ENCODE measurements at places on chromosomes 11 and 22.
A peak's percentile ranks its signal among the peaks of the same experiment; 100 is the strongest.

DNA sequence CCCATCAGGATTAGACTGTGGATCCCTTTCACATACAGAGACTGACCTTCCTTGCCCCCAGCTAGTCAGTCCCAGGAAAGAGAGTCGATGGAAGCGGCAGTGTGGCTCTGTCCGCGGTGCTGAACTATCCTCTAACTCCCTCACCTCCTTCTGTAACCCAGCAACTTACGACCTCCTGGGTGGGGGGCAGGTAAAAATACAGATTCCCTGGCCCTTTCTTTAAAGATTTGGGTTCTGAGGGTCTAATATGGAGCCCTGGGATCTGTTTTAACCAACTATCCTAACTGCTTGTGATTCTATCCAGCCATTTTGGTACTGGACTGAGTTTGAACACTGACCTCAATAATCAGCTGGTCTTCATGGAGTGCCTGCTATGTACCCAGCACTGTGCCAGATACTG, 23.2 kb downstream of the MFNG start:
- DNase-seq = no peak

GRCh38 chr22:19149047-19149883, 827 bp downstream of the GSC2 start:
- DNase-seq = no peak

DNA sequence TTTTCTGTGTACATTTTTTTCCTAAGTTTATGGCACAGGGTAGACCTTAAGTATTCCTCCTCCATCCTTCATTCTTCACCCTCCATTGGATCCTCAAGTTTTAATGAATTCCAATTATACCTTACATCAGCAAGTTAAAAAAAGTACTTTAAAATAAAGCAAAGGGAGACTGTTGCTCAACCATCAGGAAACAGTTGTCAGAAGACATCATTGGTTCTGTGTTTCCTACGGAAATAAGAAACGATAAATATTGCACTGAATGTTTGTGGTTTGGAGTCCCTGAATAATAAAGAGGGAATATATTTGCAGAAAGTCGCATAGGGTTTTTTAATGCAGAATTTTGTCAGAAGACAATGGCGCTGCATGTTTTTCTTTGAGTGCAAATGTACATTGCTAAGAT, 28.1 kb upstream of the LDHA start:
- DNase-seq = no peak

DNA sequence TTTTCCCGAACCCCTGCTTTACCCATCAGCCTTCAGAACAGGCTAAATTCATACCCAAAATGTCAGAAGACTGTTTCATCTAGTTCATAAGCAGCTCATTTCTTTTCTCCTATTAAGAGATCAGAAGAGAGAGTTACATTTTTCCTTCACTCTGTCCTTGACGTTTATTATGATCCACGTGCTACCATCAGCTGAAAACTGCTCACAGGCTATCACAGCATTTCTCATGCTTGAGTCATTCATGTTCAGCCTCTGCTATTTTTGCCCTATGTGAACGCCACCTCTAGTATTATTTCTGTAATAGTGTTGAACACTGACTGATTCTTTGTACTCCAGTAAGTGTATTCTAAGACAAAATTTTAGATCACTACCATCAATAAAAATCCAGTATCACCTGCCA, 51.9 kb downstream of the SLC1A2 start:
- no peak for DNase-seq

DNA sequence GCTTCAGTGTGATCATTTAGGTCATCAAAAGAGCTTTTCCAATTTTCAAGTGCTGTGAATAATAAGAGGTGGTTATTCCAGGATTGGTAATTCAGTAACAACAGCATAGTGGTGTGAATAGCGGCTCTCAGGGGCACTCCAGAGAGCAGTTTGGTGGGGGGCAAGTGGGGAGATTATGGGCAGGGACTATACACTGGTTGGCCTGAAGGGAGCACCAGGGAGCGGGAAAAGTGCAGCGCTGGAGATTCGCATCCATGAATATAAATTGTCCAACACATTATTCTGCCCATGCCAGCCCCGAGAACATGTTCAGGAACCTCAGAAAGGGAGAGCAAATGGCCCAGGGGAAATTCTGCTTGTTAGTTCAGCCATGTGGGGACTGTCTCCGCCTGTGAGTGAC, 37.9 kb downstream of the OR6Q1 start:
- no peak for DNase-seq

DNA sequence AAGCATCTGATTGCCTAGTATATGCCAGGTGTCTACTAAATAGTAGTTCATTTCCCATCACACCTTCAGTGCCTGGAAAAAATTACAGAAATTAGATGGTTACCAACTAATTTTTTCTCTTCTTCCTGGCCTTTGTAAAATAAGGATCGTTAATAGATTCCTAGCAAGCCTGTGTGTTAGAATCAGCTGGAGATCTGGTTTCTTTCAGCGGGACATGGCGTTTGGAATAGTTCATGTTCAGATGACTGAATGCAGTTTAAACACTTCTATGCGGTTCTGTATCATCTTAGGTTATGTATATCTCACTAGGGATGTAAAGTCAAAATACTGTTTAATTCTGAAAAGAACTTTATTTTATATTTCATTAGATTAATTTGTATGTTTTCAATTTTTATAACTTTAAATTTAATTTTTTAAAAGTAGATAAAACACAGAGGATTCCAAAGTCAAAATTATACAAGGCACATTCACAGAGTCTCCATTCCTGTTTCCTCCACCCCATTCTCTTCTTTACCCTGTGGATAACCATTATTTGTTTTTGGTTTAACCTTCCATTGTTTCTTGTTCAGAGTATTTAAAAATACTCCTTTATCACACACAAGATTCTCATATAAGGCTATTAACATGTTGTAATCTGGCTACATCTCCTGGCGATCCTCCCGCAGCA, 132.8 kb downstream of the ATXN10 start:
- DNase-seq = no peak

DNA sequence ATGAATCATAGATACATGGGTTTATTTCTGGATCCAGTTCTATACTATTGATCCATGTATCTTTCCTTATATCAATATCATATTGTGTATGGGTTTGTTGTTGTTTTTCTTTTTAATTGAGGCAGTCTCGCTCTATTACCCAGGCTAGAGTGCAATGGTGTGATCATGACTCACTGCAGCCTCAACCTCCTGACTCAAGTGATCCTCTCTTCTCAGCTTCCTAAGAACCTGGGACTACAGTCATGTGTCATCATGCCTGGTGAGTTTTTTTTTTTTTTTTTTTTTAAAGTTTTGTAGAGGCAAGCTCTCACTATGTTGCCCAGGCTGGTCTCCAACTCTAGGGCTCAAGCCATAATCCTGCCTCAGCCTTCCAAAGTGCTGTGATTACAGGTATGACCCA, 1589.4 kb upstream of the TENM4 start:
- no peak for DNase-seq

DNA sequence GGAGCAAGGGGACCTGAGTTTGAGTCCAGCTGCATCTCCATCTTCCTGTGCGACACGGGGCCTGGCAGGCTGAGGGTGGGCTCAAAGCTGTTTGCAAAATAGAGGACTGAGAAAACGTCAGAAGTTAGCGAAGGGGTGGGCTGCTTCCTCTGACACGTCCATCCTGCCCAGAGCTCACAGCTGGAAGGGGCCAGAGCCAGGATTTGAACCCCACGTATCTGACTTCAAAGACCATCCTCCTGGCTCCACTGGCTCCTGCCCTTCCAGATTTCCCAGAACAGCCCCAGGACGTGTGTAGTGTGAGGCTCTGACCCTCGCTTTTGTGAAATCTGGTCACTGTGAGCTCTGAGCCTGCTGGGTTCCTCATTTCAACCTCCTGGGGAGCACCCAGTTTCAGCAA, 56.3 kb downstream of the CD82 start:
- DNase-seq = no peak

DNA sequence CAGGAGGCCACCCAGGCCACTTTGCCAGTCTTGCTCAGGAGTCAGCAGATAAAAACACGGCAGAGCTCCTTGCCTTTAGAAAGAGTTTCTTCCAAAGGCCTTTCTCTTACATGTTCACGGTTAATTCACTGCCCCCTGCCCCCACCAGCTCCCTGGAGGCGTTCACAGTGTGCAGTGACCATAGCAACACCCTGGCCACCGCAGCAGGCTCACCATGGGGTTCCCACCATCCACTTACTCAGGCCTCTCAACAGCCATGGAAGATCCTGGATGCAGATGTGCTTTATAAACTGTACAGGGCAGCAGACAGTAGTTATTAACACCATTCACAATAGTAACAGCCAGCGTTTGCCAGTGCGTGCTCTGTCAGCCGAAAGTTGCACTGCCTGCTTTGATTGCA, 10.6 kb upstream of the MYO7A start:
- no peak for DNase-seq

DNA sequence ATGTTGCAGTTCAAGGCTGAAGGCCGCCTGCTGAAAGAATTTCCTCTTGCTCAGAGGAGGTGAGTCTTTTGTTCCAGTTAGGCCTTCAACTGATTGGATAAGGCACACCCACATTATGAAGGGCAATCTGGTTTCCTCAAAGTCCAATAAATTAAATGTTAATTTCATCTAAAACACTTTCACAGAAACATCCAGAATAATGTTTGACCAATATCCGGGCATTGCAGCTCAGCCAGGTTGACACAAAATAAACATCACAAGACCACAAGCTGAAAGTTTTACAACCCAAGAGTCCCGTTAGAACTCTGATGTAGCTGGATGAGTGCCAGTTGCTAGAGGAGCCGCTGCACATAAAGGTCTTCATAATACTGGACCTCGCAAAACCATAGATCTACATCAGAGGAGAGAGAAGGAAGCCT, 64.9 kb upstream of the EED start:
- DNase-seq = no peak

DNA sequence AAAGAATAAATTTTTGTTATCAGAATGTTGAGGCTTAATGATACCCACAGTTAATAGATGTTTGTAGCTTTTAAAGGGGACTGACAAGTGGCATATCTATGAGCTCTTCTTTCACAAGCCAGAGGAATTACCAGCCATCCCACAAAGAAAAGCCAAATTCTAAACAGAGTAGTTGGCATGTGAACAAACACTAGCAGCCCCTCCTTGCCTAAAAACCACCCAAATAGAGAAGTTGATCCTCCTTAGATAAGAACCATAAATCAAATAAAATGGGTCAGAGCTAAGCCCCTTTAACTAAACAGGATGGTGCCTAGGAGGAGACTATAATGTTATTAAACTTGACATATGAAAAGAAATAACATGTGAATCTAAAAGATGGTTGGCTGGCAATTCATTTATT, 11.4 kb downstream of the LPXN start:
- DNase-seq = no peak

- DNase-seq = no peak
Observed at GRCh38 chr11:133162227-133162626, 370.1 kb downstream of the OPCML start.

DNA sequence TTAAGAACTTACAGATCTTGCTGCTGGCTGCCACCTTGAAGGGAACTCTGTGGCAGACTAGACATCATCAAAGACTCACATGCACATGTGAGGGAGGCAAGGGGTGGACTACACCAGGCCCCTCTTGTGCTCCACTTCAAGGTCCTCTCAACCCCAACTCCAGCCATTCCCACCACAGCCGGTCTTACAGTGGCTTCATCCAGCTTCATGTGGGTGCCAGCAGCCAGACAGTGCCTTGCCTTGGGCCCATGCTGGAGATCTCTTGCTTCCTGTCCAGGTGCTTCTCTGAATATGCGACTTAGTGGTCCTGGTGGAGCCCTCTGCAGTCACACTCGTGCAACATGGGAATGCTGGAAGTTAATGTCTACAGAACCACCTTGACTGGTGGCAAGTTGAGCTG, 44.6 kb upstream of the WNT7B start:
- no peak for DNase-seq

- DNase-seq = peak; percentile 38
Observed at GRCh38 chr11:35615921-35616900, 2.0 kb upstream of the FJX1 start.

DNA sequence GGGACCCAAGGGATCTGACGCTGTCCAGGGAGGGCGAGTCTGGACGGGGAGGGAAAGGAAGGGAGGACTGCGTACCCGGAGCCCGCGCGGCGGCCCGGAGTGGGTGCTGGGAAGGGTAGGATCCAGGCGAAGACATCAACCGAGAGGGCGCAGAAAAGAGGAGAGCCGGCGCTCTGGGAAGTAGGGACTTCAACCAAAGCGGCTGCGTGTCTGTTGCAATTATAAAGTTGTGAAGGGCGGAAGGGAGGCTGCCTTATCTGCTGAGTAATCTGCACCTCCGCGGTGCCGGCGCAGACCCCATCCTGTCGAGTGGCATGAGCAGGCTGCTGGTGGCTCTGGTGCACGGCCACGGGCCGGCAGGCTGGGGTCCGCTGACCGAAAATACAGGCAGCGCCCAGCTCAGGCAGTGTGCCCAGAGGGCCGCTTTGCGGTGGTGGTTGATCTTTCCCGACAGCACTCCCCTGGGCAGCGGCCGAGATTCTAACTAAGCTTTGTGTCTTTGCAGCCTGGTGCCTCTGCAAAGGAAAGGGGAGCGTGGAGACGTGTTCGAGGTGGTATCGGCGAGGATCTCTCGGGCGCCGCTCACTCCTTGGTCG, 978 bp downstream of the C11orf87 start:
- DNase-seq = no peak

DNA sequence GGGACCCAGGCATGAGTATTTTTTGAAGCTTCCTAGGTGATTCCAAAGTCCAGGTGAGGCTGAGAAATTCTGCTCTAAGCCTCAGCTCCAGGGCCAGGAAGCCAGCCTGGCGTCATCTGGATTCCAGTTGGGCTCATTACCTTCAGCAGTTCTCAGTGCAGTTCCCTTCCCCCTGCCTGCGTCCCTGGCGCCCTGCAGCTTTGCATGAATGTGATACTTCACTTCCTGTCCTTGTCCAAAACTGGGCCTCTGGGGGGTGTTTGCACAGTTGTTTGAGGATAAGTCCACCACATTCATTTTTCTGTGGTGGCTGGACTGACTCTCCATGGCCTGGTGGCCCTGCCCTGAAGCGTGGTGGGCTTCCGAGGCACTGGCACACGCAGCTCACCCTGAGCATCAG, 98.1 kb downstream of the TENM4 start:
- no peak for DNase-seq

DNA sequence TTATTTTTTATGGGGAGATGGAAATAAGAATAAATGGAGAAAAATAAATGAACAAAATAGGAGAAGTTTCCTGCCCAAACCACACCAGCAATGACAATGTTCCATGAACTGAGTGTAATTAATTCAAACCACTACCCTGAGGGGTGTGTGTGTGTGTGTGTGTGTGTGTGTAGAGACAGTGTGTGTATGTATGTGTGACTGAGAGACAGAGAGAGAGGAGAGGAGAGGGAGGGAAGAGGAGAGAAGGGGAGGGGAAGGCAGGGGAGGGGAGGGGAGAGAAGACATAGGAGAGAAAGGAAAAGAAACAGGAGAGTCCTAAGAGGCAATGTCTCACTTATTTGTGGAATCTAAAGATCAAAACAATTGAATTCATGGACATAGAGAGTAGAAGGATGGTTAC, 65.0 kb upstream of the POU2AF1 start:
- DNase-seq = no peak

Data from CD14-positive monocyte (primary cell).